NCI-H1048 (cell line): ENCODE measurements at places on chromosomes 11 and 22.

DNA sequence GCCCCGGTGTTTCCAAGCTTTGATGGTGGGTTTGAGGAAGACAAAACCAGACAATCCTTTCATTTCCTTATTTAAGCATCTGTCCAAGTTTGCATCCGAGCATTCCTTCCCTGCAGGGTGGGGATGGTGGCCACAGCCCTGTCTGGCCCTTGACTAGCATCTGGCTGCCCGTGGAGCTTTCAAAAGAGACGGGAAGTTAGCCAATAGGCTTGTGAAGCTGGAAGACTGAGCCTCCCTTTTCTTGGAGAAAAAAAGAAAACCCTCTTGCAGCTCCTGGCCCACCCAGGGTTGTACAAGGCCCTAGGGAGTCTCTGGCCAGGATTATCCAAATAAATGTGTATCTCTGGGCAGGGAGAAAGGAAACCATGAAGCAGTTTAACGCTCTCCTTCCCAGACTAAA is 60.6 kb downstream of the MICAL2 start:
- DNase-seq = no peak

DNA sequence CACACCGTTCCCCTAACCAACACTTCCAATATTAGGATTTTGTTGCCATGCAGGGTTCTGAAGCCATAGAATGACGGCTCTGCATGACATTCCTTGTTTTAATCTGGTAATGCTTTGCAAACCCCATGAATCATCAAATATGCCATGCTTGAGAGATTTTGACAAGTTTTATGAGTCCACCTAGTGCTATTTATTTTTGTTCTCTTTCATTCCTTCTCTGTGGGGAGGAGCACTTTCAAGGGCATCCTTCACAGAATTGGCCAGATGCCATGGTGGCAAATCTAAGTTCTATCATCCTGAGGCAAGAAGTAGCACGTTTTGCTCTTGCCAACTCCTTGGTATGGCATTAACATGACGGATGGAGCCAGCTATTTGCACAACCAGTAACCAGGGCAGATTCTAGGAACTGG is 268.4 kb downstream of the FAM76B start:
- no peak for DNase-seq

- DNase-seq = no peak
Measured at GRCh38 chr22:26798462-26799065, 141.2 kb downstream of the MIAT start.

DNA sequence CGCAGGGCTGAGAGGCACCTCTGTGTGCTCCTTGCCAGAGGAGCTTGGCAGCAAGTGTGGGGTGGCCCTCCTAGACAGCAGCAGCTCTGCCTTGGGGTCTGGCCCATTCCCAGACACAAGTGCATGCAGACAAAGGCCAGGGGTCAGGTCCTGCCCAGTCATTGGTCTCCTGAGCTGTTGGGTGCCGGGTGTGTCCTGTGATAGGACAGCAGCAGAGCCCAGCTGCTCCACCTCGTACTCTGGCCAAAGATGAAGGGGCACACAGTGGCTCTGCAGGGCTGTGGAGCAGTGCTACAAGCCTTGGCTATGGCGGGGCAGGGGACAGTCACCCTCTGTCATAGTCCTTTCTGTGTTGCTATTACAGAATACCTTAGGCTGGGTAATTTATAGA is 17.3 kb upstream of the OSBPL5 start:
- DNase-seq = no peak

DNA sequence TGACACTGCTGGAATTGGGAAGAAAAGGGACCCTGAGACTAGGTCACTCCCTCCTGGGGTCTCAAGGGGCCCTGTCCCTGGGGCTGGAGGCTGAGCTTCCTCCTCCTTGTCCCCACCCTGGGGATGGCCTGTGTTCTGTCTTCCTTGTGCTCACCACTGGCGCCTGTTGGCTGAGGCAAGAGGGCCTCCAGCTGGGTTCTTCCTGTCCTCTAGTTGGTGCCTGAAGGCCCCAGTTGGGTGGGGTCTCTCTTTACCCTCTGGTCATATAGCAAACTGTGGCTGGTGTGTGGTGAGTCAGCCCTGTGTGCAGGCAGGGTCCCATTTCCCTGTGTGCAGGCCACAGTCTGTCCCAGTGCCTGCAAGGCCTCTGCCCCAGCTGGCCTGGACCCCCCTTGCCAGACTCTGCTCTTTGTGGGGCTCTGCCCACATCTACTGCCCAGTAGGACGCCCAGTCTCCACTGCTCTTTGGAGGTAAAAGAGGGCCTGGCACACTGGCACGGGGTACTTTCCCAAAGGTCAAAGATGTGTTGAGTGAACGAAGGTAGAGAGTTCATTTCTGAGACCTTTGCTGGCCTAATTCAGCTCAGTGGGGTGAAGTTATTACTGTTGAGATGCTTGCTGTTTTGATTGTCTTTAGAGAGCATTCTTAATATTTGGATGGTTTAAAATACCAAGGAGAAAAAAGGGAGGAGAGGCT is 55.1 kb upstream of the CLDN5 start:
- DNase-seq = no peak

DNA sequence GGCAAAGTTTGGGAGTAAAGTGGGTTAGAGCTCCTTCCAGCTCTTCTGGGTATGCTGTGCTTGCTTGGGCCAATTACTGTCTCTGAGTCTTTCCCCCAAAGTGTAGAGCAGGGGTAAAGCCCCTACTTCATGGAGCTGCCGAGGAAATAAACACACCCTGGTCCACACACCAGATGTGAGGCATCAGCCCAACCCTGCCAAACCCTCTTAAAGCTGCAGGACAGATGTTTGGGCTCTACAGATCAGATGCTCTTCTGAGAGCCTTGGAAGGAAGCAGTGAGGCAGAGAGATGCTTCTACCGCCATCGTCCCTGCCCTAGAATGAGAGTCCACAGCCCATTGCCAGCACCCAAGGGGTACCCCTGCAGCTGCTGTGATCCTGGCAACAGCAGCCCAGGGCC is 64.7 kb downstream of the ELFN2 start:
- no peak for DNase-seq

- DNase-seq = no peak
Measured at GRCh38 chr11:112797092-112797491, 164.1 kb upstream of the NCAM1 start.

GRCh38 chr11:44324749-44325525 is 15.0 kb upstream of the ALX4 start:
- DNase-seq = no peak

DNA sequence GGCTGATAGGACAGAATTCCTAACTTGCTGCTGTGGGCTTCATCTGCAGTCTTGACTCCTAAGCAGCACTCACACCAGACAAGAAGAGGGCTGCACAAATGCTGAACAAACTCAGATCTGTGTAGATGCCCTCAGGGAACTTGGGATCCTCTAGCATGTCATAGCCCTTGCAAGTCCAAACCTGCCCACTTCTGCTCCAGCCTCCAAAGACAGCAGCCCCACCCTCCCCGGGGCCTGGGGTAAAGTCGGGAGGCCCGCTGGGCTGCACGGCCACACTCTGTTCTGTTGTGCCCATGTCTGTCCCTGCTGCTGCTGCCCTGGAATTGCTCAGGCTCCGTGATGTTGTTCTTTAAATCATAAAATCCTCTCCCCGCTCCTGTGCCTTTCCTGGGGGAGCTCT is 28.3 kb downstream of the DRD2 start:
- no peak for DNase-seq

- DNase-seq = no peak
Measured at GRCh38 chr11:123479048-123479837, 49.2 kb downstream of the GRAMD1B start.

DNA sequence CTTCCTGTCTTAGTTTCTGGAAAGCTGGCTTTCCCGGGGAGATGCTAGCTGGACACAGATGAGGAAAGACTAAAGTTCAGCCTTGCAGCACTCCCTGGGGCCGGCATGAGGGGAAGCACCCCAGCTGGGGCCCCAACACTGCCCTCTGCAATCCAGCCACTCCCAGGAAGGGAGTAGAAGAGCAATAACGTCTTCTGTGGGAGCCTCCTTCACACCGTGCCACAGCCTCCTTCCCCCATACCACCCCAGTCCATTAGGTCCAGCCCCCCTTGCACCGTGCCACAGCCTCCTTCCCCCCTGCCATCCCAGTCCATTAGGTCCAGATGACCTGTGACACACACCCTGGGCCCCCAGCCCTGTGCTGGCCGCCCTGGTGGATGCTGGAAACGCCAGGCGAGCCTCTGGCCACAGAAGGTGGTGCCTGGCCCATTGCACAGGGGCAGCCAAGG is 44.1 kb upstream of the PRDM11 start:
- no peak for DNase-seq

- no peak for DNase-seq
Measured at GRCh38 chr11:44600839-44601383, 35.4 kb downstream of the CD82 start.

DNA sequence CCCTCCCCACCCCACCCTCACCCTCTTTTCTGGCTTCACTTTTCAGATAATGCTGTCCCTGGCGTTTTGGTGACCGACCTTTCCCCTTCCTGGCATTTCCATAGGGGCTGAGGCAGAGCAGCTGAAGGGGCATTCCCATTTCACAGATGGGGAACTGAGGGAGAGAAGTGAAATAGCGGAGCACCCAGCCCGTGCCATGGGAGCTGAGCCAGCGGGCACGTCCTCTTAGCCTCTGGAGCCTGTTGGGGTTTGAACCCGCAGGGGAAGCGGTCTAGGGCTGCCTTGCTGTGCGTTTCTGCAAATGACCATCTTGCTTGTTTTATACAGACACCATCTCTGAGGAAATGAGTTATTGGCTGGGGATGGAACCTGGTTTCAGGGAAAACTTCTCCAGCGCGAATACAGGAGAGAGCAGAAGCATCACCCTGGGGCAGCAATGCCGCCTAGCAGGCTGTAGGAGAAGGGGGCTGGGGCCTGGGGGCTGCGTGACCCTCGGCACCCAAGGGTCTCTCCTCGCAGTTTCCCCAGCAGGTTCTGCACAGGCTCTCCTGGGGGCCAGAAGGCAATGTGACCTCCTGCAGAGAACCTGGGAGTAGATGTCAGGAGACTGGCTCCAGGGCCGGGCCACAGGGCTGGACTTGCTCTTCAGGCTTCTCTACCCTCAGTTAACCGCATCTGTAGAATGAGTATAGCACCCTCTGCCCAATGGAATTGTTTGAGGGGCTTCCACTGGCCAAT is 1.5 kb downstream of the PTPRJ start:
- no peak for DNase-seq

DNA sequence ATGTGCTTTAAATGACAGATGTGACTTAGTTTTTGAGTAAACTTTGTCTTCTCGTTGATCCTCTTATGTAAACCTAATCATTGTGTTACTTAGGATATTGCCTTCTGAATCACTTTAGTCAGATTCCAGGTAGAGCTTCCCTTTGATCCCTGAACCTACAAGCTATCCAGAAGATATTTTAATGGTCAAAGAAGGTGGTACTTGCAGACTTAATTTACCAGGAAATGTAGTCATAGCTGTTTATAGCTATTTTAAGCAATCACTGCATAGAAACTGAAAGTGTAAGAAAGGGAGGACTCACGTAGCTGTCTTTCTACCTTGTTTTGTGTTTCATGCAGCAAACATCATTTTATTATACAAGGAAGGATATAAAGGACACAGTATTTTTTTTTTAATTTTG is 189.5 kb downstream of the DDX10 start:
- no peak for DNase-seq

DNA sequence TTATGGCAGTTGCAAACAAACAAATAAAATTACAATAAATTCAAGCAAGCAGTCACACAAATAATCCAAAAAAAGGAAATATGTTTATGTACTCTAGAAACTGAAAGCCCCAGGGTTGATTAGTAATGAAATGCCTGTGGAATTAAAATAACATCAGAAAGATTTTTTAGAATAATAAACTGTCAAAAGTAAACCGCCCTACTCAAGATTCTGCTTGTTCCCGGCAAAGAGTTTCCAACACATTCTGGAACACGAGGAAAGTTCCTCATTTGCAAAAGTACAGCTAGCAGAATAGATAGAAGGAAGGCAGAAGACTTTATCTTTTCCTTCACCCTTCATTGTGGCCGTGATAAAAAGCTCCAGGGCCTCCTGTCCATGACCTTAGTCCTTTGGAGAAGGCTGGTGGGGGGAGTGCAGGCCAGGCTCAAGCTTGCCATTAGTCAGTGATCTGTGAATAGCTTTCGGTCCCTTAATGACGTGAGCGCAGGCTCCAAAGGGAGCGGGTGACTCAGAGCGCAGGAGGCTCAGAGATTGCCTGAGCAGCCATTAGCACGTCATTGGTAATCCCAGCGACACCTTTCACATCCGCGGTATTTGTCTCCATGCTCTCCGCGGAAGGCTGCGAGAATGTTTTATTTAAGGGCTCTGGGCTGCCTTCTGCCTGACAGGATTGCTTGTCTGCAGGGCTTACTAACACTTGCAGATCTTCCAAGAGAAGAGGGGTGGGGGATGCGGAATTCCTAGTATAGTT is 458.3 kb downstream of the METTL15 start:
- DNase-seq = no peak

GRCh38 chr11:7251836-7252682 is at the start of gene SYT9:
Gene SYT9, plus strand, starts transcription at chr11:7251904. Its CDS starts 283 bp downstream, at chr11:7252187.
- DNase-seq = no peak

DNA sequence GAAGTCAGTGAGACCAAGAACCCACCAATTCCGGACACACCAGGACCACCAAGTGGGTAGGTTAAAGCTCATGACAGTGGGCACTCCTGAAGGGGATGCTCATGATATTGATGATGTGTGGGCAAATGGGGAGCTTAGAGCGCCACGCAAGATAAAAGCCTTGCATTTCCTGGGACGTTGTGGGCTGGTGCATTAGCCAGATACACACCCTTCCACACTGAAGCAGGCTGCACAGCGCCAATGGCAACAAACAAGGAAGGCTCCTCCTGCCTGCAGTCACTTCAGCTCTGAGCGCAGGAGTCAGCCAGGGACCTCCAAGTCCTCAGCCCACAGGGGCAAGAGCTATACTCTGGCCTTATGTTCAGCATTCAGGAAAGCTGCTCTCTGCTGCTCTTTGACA is 20.6 kb downstream of the TMEM218 start:
- no peak for DNase-seq

DNA sequence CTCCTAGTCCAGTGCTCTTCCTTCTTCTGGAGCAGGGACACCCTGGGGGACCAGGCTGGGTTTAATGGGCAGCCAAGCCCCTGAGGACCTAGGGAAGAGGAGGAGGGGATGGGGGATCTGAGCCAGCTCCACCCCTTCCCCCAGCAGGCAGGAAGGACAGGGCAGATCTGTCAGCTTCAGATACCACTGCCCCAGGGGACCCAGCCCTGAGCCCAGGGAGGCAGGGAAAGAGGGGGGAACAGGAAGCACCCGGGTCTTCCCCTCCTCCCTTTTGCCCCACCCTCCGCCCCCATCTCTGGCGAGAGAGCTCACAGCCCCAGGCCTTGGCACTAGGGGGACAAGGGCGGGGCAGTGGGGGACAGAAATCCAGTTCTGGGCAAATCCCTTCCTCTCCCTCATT is 11.7 kb upstream of the SOX10 start:
- DNase-seq = no peak

DNA sequence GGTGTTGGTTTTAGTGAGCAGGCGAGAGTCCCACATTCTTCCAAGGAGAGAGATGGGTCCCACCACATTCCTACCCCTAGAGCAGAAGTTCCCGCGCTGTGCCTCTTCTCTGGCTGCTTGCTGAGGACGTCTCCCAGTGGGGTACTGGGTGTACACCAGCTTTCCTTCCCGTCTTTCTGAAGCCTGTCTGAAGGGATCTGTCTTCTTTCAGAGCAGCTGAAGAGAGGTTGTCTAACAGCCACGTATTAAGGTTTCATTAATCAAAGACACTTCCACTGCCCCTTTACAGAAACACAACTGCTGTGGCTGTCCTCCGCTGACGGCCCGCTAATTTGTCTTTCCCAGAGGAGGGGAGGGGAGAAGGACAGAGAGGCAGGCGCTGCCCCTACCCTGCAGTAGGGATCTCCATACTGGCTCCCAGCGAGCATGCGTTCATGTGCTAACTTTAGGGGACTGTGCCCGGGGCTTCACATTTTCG is 56.0 kb downstream of the ZBTB16 start:
- no peak for DNase-seq

GRCh38 chr11:73315293-73316020 is 7.4 kb downstream of the ARHGEF17 start:
- no peak for DNase-seq

- DNase-seq = no peak
Measured at GRCh38 chr11:104098555-104098954, 62.1 kb downstream of the DDI1 start.
